ENCODE measurements at places on chromosomes 2 and 18. TPM values are rescaled to one million over a fixed set of nuclear protein-coding genes. Genes with fewer than 3 reads are reported as not detected.

POMC gene
- total RNA-seq = 12.8 TPM

ITPRID2 gene
- total RNA-seq = 59.0 TPM

IL1F10 gene
- not detected for total RNA-seq

UGT1A3 gene
- not detected for total RNA-seq

SIX2 gene
- total RNA-seq = 26.3 TPM

ASPRV1 gene
- 0.94 TPM for total RNA-seq

CHST9 gene
- total RNA-seq = under 0.01 TPM

LRRC30 gene
- total RNA-seq = not detected

EPAS1 gene
- 292 TPM for total RNA-seq

PTCD3 gene
- total RNA-seq = 70.9 TPM

VWA3B gene
- total RNA-seq = 0.32 TPM

APCDD1 gene
- total RNA-seq = 252 TPM

SNTG2 gene
- total RNA-seq = 14.0 TPM

TMEM185B gene
- 31.7 TPM for total RNA-seq
